T-helper 2 cell treated with Interferon-gamma antibody and Interleukin-4, amounts not matched to agents 5 μg/mL and 100 μg/mL, for 36 hours (primary cell): ENCODE measurements at places on chromosomes 2 and 18.

- no peak for DNase-seq
Observed at GRCh38 chr2:185472574-185472973, 266.0 kb upstream of the FSIP2 start.

- DNase-seq, result peak; percentile 12
Observed at GRCh38 chr2:58350484-58350883, 109.4 kb upstream of the FANCL start.

DNA sequence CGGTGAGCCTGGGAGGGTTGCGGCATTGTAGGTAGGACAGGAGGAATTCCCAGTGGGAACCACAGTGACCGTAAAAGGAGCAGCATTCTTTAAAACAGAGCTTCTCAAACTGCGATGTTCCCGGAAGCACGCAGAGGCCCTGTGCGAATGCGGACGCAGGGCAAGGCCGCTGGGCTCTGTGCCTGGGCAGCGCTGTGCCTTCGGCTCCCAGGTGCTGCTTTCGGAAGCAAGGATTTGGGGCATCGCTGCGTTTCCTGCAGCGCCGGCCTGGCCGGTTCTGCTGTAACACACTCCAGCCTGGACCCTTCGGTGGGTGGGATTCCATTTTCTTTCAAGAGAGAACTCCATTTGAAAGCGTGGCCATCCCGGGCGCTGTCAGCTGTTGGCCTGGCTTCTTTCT lies 118.6 kb downstream of the PTGR3 start:
- DNase-seq, result no peak

- no peak for DNase-seq
Observed at GRCh38 chr18:10405816-10406663, 48.4 kb upstream of the APCDD1 start.

- no peak for DNase-seq
Observed at GRCh38 chr2:232316461-232317330, 61.9 kb upstream of the ALPP start.

DNA sequence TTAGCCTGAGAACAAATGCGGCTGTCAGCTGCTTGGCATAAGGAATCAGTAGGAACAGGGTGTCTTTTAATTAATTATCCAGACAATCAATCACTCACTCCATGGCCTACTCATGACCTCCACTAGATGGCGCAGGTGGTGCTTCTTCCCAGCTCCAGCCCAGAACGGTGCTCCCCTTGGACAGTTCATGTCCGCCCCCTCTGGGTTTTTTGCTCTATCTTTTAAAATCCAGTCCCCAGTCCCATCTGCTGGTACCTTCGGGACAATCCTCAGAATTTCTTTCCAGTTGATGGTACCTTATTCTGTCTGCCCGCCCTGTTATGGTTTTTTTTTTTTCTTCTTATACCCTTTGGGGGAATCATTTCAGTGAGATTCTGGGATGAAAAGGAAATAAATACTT lies 99.8 kb downstream of the CACNB4 start:
- DNase-seq, result peak; percentile 18

- DNase-seq, result no peak
Observed at GRCh38 chr2:113827426-113827825, 62.5 kb upstream of the ACTR3 start.

GRCh38 chr2:121858847-121859246 lies 103.4 kb downstream of the TSN start:
- DNase-seq, result no peak

DNA sequence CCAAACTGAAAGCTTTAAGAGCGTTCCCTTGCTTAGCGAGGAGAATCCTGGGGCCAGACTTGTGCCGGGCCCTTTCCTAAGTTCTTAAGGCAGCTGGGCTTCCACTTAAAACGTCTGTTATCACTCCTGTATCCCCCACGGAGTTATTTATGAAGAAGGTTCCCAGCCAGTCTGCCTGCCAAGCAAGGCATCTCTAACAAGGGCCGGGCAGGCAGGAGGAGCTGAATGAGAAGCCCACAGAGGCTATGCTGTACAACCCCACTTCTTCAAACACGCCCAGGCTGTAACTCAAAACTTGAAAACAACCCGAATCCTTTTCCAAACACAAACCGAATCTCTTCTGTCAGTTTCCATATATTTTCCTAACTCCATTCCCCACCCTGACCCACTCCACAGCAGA lies 39.0 kb upstream of the ZFP36L2 start:
- DNase-seq, result no peak

DNA sequence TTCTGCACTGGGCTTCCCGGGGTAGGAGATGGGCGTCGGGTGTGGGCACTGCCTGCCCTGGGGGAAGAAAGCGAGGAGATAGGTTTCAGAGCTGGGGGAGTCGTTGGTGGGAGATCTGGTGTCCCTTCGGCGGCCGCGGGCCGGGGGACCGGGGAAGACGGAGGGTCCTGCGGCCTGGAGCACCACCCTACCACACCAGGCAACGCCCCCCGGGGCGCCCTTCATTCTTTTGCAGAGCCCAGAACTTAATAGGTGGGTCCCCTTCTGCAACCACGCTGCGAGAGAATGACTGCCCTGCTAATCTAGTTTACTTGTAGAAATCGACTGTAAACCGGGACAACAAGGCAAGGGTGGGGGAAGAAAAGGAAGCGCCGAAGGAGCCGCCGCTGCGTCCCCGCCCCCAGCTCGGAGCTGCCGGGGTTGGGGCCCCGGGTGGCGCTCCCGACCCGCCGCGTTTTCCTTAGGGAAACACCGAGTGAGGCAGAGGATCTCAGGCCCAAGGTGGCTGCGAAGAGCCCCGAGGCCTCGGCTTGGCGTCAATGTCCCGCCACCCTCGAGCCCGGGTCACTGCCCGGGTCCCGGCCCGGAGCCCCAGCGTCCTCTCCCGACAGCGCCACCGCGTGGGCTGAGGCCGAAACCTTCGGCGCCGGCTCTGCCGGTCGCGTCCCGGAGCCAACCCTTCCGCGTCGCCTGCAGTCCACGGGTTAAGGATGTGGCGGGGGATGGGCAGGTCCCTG lies 5.4 kb upstream of the SATB2 start:
- DNase-seq, result peak; percentile 56

DNA sequence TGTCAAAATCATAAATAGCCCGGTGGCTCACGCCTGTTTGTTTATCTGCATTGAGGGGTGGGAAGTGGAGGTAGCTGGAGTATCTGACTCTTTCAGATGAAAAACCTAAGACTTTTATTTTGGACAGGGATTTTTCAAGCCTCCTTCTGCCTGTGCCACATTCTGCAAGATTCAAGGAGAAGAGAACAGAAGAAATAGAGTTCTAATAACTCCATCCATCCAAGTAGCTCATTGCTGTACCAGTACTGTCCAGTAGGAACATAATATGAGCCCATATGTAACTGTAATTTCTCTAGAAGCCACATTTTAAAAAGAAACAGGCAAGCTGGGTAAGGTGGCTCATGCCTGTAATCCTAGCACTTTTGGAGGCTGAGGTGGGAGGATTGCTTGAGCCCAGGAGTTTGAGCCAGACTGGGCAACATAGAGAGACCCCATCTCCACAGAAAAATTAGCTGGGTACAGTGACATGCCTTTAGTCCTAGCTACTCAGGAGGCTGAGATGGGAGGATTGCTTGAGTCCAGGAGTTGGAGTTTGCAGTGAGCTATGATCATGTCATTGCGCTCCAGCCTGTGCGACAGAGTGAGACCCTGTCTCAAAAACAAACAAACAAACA lies 35.4 kb upstream of the NT5DC4 start:
- no peak for DNase-seq

DNA sequence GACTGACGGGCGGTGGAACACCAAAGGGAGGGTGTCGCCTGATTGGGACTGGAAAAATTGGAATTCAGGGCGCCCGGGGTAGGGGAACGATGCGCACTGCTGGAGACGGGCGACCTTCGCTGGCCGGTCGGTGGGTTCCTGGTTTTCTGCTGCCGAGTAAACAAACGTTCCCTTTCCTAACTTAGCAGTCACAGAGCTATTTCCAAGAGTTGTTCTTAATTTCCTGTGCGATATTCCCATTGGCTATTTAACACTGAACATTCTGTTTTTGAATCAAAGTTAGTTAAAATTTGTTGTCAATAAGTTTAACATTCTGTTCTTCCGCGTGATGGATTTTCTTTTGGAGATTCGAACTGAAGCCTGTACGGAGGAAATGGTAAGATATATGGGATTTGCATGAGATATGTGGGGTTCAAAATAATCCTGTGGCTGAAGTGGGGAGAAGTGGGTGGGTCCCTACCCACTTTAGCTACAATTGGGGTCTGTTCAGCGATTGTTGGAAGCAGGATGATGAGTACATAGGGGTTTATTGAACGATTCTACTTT lies 862 bp downstream of the C18orf54 start:
- no peak for DNase-seq

DNA sequence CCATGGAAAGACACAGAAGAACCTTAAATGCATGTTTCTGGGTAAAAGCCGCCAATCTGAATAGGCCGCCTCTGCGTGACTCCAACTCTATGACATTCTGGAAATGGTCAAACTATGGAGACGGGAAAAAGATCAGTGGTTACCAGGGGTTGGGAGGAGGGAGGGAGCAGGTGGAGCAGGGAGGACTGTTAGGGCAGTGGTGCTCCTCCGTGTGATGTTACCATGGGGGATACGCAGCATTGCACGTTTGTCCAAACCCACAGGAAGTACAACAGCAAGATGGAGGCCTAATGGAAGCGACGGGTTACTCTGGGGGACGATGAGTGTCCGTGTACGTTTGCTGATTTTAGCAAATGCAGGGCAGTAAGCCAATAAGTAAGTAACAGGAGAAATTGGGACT lies 17.2 kb downstream of the TMEM18 start:
- DNase-seq, result no peak

DNA sequence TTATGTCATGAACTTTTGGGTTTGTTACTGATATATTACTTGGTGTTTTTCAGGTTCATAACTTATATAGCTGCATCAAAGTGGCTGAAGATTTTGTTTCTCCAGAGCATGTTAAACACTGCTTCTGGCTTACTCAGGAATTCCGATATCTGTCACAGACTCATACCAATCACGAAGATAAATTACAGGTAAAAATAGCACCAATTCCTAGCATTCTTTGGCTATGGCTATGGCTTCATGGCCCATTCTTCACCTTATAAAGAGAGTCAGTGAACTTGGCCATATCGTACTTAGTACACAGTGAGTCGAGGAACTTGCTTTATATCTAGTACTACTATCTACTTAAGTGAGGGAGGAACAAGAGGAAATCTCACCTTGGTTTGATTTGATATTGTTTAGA lies 49.9 kb downstream of the KDM3A start:
- no peak for DNase-seq

GRCh38 chr2:88221365-88221942 lies 51.3 kb downstream of the THNSL2 start:
- DNase-seq, result no peak

- no peak for DNase-seq
Observed at GRCh38 chr18:78787751-78788150, 191.9 kb upstream of the SALL3 start.

DNA sequence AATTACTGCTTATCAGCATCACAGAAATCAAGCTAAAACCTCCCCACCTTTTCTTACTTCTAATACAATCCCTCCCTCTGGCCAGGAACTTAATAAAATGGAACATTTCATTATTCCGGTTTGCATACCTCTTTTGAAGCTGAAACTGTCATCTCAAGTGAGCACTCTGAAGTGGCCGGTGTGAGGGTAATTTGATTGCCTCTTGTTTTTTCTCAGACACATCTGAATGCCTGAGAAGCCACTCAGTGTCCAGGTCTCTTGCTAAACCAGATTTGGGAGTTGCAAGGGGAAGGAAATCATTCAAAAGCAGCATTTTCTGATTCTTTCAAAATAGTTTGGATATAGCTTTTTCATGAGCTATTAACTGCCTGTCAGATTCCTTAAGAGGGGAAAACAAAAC lies 190.3 kb downstream of the C1D start:
- DNase-seq, result no peak

DNA sequence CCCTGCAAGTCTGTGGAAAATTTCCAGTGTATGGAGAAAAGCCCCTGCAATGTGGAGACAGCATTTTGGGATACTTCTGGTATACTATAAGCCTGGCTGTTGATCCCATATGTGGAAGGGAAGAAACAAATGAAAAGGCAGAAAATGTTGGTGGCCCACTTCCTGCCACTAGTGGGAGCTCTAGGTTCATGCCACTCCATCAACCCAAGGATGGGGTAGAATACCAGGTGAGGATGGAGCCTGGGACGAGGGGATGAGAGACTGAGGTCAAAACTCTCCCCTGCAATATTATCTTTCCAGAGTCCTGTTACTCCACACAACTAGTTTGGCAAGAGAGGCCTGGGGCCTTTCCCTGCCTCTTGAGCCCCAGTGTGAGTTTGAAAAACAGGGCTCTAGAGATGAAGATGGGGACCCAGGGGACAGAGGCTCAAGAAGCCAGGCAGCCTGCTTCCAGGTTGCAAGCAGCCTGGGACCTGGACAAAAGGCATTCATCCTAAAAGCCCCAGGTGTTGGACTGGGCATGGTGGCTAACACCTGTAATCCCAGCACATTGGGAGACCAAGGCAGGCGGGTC lies 31.9 kb downstream of the BMP10 start:
- no peak for DNase-seq

DNA sequence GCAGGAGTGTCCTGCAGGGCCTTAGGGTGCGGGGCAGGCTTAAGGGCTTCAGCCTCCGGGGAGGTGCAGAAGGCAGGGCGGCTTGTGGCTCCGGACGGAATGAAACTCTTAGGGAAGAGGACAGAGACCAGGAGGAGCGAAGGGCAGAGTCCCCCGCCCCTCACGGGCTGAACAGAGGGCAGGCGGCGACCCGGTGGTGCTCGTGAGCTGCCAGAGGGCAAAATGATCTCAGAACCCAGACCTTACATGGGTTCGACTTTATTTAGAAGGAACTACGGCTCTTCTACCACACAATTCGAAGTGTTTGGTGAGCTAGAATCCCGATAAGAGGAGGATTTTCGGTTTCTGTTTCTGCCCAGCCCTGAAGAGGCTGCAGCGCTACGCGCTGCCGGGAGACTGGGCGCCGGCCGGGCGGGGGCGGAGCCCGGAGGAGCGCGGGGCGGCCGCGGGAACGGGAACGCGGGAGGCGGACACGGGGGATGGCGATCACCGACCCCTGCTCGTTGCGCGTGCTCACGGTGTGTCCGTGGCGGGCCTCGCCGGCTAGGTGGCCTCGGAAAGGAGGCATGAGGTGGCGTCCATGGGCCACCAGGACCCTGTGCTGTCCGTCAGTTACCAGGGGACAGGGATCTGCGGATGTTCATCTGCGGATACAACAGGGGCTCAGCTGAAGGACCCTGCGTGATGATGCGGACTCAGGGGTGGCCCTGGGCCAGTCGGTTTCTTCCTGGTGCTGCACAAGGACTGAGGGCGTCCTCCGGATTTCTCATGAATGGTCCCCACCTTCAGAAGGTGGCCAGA lies 4.2 kb upstream of the SP100 start:
- peak; percentile 71 for DNase-seq

GRCh38 chr2:119430023-119430498 lies 1.6 kb upstream of the TMEM37 start:
- no peak for DNase-seq

- no peak for DNase-seq
Observed at GRCh38 chr2:60479226-60480088, 74.0 kb downstream of the BCL11A start.

GRCh38 chr2:179338681-179339080 lies 74.0 kb upstream of the SESTD1 start:
- DNase-seq, result no peak
